ENCODE measurements at places on chromosomes 5 and 9.

DNA sequence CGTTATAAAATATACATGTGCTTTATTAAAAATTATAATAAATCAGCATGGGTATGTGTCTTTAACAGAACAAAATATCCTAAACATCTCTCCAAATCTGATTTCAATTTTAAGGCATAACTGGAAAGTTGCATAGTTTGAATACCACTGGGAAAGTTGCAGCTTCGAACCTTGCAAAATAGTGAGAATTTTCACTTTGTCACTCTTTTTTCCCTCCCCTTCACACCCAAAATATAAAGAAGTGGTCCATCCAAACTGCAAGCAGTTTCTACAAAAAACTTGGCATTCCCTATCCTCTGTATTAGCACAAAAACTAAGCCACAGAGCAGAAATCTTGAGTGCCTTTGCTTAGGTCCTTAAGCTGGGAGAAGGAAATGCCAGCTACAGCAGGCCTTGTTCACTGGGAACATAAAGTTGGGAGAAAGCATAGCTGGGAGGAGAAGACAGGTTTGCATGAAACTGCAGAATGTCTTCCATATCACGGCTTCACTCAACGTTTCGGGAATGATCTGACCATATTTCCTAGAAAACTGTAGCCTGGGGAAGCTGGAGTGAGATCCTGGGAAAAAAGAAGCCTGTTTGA is 400.3 kb downstream of the EBF1 start:
- DNase-seq: no peak

DNA sequence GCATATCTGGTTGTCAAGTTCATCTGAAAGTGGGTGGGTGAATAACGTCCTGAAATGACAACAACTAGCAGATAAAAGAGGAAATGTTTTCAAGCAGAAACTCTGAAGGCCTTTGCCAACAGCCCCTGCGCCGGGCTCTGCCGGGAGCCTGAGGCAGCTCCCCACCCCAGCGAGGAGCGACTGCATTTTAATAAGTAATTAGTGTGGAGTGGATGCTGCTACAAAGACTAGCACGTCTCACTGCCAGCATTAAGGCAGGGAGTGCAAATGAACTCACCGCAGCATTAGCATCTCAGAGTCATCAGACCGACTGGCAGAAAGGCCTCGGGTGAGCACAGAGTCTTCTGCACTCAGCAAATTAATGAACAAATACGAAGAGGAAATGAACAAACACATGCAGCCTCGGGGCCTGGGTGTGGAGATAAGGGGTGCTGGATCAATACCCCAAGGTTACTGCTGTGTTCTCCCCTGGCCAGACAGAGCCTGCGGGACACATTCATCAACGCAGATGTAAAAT is 63.8 kb downstream of the VAV2 start:
- DNase-seq: peak; percentile 31

- no peak for DNase-seq
These were observed 71.3 kb upstream of the ARAP3 start for GRCh38 chr5:141753143-141753970.

GRCh38 chr9:99158629-99159028 is 53.7 kb downstream of the TGFBR1 start:
- no peak for DNase-seq

Data from astrocyte (in vitro differentiated cells and primary cell).